BE2C (cell line): ENCODE measurements at places on chromosomes 2 and 18.

DNA sequence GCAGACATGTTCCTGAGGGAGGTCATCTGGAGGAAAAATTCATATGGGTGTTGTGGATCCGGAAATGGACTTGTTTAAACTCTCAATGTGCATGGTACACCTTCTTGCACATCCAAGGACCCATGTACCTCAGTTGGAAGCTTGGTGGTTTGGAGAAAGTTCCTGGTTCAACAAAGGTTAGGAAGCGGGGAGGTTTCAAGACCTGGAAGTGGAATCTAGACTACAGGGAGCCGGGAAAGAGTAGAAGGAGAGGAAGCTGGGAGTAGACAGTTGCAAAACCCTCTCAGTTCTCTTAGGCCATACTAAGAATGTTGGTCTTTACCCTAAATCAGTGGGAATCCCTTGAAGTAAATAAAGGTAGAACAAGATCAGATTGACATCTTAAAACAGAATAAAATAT, 209.8 kb upstream of the SPOPL start:
- DNase-seq: no peak

DNA sequence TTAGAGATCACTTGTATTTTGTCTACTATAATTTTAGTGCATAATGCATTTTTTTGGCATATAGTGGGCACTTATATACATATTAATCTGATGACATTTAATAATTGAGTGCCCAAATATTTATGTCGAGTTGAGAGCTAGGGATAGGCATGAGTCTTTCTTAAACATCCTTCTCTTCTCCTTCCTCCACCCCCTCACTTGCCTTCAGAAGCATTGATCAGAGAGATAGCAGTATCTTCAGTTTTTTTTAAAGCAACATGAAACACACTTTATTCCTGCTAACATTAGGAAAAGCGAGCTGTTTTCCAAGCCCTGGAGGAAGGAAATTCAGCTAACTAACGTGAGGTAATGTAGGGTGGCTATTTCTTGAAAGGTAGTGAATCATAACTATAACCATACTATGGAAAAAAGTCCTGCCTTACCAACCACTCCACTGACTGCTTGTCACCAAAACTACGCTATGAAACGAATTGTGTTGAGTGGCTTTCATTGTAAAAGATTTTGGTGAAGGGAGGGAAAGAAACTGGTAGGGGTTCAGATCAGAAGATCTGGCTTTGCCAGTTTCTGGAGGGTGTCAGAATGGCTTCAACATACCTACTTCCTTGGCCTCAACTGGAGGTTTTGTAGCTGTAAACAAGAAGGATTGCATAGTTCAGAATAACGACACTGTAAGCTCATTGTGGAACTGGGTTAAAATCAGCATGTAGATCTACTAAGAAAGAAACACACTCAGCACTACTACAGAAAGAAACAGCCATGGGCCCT, 2.3 kb upstream of the ITGA4 start:
- DNase-seq: no peak

GRCh38 chr2:221372159-221372884, 199.8 kb downstream of the EPHA4 start:
- DNase-seq: no peak

- DNase-seq: no peak
Observed at GRCh38 chr2:152534460-152535135, 182.7 kb downstream of the PRPF40A start.

DNA sequence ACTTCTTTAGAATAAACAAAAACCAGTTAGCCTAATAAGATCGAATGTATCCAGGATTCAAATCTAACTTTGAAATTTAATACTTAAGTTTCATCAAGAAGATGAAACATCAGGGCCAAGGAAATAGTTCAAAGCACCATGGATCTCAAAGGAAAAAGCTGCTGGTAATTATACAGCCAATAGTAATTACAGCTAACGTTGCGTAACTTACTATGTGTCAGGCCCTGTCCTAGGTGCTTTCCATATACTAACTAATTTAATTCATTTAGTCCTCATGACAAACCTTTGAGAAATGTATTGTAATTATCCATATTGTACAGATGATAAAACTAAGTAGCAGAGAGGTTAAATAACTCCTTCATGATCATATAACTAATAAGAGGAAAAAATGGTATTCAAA, 598.6 kb downstream of the NYAP2 start:
- DNase-seq: no peak
